ENCODE measurements at places on chromosomes 1 and 21. TPM values are rescaled to one million over a fixed set of nuclear protein-coding genes. Genes with fewer than 3 reads are reported as not detected.

GRCh38 chr21:33865996-33866575 is 49.5 kb downstream of the ATP5PO start:
- DNase-seq, result no peak

KLHDC7A gene
- not detected for polyA plus RNA-seq

DNA sequence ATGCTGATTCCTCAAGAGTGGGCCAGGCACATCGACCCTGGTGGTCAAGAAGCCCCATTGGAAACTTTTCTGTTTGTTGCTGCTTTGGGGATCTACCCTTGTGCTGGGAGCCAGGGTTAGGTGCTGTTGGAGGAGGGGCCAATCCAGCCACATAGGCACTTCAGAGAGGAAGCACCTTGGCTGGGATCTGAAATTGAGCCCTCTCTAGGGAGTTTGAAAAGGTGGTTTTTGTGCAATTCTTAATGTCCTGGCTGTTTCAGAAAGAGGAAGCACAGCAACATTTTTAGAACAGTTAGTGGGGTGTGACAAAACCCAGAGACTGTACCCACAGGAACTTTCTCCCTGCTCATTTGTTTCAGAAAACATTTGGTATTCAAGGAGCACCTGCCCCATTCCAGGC is 17.2 kb upstream of the BEND5 start:
- no peak for DNase-seq

OR2L5 gene
- not detected for polyA plus RNA-seq

GRCh38 chr1:38336301-38336923 is 289.8 kb upstream of the POU3F1 start:
- DNase-seq, result no peak

DNA sequence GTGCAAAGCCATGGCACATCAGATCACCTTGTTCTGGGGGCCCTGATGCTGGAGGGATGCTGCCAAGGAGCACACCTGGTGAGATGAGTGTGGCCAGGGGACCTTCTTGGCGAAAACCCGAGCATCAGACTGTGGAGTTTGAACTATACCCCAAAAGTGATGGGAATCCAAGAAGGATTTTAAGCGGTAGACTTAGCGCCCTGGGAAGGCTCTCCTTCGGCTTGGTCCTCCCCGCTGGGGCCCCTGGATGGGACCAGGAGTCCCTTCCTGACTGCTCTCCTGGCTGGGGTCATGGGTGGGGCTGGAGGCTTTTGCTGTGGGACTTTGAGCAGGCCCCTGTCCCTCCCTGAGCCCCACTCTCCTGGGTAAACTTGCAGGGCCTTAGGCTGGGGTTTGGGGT is 10.5 kb downstream of the ZNF362 start:
- DNase-seq, result no peak
